Fibroblast of the aortic adventitia (primary cell): ENCODE measurements at places on chromosomes 3 and 15. TPM values are rescaled to one million over a fixed set of nuclear protein-coding genes. Genes with fewer than 3 reads are reported as not detected.

Gene FILIP1L
- 15.2 and 34.3 TPM in 2 replicates for total RNA-seq

Gene RASGRF1
- total RNA-seq, result not detected in 2 replicates

Gene PLIN1
- total RNA-seq, result 0.27 and 0.41 TPM in 2 replicates

Gene CHST14
- total RNA-seq, result 8.8 and 14.9 TPM in 2 replicates

Gene TERC
- total RNA-seq, result 124 and 230 TPM in 2 replicates

Gene ISLR
- 163 and 243 TPM in 2 replicates for total RNA-seq

DNA sequence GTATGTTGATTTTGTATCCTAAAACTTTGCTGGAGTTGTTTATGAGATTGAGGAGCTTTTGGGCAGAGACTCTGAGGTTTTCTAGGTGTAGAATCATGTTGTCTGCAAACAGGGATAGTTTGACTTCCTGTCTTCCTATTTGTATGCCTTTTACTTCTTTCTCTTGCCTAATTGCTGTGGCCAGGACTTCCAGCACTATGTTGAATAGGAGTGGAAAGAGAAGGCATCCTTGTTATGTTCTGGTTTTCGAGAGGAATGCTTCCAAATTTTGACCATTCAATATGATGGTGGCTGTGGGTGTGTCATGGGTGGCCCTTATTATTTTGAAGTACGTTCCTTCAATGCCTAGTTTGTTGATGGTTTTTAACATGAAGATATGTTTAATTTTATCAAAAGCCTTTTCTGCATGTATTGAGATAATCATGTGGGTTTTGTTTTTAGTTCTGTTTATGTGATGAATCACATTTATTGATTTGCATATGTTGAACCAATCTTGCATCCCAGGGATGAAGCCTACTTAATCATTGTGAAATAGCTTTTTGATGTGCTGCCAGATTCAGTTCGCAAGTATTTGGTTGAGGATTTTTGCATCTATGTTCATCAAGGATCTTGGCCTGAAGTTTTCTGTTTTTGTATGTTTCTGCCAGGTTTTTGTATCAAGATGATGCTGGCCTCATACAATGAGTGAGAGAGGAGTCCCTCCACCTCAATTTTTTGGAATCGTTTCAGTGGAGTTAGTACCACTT is 188.1 kb downstream of the MINAR1 start:
- no peak for DNase-seq

- no peak for DNase-seq
Observed at GRCh38 chr3:28115316-28115715, 126.1 kb upstream of the CMC1 start.

DNA sequence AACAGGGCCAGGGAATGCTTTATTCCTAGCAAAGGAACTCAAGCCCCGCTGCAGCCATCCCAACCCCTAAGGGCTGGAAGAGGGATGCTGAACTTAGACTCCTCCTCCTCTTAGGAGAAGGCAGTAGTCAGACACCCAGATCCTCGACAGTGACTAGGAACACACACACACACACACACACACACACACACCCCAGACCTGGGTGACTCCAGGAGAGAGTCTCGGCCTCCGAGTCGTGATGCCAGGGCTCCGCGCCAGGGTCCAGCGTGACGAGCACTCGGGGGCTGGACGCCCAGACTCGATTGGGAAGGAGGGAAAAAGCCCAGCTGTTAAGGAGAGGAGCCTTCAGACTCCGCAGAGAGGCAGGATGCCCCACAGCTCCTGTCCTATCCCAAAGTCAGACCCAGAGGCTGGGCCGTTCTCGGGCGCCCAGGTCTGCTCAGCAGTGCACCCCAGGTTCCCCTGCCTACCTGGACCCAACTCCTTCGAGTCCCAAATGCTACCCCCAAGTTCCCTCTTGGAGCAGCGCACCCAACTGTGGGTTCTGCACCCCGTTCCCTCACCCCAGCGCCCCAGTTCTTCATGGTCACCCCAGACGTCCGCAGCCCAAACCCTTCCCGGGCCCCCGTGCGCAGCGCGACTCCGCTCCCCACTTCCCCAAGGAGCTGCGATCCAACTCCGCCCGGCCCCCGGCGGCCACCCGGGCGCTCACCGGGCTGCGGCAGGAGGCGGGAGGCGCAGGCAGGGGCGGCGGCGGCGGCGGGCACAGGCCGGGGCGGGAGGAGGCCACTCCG is 421 bp downstream of the BMF start:
- peak; percentile 71 for DNase-seq

DNA sequence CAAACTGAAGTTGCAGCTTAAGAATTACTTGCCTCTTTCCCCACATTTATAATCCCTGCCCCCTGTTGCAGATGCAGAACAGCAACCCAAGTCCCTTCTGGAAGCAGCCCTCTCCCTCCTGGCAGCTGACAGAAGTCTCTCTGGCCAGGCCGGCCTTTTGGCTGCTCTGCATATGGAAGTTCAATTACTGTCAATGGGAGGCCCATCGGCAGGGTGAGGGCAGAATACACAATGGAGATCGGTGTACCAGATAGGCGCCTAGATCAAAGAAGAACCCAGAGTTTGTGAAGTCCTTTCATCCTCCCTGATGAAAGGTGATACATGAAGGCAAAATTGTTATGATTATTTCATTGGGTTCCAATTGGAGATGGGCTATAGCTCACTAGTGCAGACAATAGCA is 327.9 kb upstream of the CTNNB1 start:
- DNase-seq, result no peak

DNA sequence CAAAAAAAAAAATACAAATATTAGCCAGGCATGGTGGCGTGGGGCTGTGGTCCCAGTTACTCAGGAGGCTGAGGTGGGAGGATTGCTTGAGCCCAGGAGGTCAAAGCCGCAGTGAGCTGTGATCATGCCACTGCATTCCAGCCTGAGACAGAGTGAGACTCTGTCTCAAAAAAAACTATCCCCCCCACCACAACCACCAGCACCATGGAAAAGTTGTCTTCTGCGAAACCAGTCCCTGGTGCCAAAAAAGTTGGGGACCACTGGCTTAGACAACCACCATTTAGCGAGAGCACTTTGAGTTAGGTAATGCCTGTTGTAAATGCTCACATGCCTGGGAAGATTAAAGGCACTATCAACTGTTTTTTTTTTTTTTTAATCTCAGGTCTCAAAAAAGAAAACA is 15.4 kb downstream of the ARHGAP31 start:
- DNase-seq, result no peak

DNA sequence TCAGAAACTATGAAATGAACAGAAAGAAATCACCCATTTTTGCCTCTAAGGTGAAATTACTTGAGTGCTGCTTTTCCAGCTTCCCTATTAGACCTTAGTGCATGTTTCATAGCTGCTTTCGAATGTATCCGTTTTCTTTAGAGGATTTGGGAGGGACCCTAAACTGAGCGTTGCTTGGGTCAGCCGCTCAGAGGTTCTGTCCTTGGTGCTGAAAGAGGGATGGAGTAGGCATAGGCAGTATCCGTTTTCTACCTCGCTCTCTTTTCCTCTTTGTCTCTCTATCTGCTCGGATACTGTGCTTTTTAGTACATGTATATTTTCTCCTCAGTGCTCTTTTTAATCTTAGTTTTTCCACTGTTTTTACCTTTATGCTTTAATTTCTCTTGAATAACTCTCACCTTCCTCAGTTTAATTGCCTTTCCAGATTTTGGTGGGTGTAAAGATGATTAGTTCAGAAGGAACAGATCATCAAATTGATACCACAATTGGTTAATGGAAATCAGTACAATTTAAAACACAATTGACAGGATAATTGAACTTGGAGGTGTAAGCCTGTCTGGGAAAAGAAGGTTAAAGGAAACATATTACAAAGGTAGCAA is at the start of gene DRD3:
Gene DRD3 (minus strand): TSS at position 283 of the 599 bp plus-strand sequence. CDS start 7,060 bp downstream, outside the sequence.
- peak; percentile 65 for DNase-seq

DNA sequence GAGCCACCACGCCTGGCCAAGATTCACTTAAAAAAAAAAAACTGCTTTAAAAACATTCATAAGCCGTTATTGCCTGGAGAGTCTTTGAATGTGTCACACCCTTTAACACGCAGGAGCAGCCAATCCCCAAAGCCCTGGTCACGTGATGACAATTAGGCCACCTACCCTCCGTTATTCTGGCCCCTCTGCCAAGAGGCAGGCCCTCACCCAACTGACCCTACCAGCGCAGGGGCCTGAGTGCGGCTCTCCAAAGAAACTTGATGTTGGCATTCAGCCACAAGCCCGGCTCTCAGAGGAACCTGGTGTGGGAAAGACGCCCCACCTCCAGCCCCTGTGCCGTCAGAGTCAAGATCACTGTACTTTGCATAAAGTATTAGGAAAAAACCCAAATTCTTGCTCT is 11.6 kb upstream of the MUC4 start:
- DNase-seq, result peak; percentile 17

DNA sequence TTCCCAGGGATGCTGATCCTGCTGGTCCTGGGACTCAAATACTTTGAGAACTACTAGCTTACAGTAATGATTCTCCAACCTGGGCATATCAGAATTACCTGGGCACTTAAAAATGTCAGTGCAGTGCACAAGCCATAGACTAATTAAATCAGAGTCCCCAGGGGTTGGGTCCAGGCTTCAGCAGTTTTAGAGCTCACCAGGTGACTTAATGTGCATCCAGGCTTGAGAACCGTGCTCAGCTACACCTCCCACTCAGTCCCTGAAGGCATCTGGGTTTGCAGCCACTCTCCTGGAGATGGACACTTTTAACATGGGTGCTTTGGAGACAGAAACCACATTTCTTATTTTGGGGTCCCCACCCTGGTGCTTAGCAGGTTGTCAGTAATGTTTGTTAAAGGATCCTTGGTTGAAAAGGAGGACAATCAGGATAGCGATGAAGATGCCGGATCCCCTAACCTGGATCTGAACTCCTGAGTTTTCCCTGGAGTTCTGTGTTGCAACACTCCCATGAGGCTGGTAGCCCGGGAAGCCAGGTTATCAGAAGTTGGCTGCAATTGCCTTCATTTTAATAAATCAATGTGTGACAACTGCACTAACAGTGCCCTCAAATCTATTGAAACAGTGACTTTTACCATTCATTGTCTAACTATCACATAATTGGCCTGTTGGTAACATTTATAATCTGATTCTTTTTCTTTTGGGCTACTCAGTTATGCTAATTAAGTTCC is 48.1 kb downstream of the BFSP2 start:
- DNase-seq, result no peak

DNA sequence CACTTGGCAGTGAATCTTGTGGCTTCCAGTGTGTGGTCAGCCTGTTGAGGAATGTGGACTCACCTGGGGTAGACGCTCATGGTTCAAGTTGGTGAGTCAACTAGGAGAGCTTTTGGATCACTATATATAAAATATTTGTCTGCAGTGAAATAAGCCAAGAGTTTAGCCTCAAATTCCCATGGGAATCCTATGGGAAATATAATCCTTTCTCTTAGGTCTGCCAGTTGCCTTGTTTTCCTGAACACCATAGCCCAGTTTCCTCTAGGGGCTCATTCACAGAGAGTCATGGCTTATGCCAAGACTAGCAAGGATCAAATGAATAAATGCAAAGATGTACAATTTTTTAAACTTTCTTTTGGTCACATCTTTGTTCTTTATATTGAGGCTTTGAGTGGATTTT is 100.1 kb upstream of the NPHP3 start:
- DNase-seq, result peak; percentile 14

DNA sequence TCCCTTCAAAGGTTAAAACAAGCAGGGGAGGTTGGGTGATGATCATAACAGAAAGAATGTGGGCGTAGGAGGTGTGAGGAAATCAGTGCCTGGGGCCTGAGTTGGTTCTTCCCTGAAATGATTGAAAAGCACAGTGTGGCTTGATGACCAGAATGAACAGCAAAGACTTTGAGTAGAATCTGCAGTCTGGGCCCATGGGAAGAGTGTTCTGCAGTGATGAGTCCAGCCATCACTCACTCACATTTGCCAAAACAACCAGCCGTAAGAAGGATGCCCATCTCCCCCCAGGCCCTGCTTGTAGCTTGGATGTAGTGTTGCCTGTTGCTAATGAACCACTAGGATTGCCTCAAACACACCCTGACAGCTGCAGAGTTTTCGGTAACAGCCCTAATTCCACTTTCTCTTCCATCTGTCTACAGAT is 67.9 kb downstream of the VGLL3 start:
- DNase-seq, result peak; percentile 72

- DNase-seq, result peak; percentile 79
Observed at GRCh38 chr3:172341482-172342059, 106.7 kb downstream of the GHSR start.

GRCh38 chr15:100008258-100008657 is 275.0 kb upstream of the LYSMD4 start:
- no peak for DNase-seq

- DNase-seq, result no peak
Observed at GRCh38 chr15:32636410-32636809, 5.1 kb upstream of the SCG5 start.

DNA sequence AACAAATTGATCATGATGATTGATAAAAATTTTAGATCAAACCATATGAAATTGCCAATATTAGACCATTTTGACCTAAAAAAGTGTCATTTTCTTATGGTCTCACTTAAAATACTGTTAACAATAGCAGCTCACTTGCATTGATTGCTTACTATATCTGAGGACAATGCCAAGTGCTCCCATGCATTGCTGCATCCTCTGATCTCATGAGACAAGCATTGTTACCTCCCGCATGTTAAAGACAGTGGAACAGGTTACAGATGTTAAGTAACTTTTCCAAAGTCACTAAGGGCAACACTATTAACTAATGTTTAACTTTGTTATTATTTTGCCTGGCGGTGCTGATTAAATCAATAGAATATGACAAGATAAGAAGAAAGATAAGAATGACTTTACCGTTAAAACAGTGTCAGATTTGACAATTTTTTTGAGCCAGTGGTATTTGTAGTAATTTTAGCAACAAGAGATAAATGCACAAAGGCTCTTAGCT is 69.3 kb downstream of the PPM1L start:
- no peak for DNase-seq

DNA sequence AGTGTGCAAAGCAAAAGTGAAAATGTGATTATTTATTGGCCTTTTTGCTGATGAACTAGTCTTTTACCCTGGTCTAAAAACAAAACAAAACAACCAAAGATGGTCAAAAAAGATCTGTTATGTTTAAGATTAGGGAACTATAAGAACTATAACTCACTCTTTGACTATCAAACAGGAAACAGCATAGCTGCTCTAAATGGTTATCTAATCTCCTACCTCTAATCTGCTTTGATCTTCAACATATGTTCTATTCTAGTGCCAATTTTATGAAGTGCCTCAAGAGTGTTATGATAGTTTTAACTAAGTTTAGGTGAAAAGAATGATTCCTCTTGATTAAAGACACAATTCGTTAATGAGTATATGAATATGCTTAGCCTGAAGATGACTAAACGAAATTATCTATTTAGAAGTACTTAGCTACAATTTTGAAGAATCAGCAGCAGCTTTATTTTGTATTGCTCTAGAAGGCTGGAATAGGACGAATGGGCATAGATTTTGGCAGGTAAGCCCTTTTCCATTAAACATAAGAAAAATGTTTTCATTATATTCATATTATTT is 46.0 kb downstream of the SETD2 start:
- DNase-seq, result peak; percentile 28

GRCh38 chr3:69741032-69741767 is 1.9 kb downstream of the MITF start:
- DNase-seq, result no peak

DNA sequence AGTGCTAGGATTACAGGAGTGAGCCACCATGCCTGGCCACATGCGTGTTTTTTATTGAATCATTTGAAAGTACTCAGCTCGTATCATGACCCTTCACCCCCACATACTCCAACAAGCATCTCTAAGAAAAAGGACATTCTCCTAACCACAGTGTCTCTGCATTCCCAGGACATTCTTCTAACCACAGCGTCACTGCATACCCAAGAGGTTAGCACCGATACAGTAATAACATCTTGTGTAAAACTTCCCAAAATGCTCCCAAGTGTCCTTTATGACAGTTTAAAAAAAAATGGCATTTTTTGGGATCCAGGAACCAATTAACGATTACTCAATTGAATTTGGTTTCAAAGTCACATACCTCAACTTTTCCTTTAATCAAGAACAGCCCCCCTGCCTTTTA is 39.6 kb downstream of the FLNB start:
- DNase-seq, result peak; percentile 74
